ENCODE measurements at places on chromosomes 6 and 20.

- DNase-seq = no peak
These were observed 261.2 kb downstream of the HIVEP2 start for GRCh38 chr6:142683714-142684141.

DNA sequence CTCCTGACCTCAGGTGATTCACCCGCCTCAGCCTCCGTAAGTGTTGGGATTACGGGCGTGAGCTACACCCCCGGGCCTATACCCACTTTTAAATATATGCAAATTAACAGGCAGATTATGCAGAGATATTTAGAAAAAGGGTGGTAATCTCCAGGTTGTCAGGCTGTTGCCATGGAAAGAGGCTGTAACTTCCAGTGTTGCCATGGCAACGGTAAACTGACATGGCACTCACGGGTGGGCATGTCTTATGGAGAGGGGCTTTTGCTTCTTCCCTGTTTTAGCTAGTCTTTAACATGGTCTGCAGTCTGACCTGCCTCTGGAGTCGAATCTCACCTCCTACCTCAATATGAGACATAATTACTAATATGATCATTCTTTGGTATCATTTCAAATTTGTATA lies 44.9 kb downstream of the ZNF334 start:
- no peak for DNase-seq

DNA sequence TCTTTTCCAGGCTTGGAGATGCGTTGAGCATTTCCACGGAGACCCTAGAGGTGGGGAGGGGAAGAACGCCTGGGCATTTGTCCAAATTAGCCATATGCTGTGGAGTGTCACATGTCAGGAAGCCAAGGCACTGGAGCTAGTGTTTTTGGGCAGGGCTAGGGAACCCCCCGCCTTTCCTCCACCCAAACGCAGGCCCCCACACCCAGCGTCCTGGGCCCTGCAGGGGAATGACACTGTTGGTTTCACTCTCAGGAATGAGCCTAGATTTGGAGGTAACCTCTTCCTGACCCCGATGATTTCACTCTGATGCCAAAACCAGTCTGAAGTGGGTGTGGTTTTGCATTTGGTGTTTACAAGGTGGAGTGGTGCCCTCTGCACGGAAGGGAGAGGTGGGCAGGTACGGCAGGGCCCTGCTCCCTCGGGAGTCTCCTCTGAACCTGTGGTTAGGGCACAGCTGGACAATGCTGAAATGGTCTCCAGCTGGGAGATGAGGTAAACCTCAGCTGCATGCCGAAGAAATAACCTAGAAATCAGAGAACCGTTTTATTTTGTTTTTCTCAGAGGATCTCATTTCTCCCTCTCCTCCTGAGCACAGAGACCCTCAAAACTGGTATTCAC lies 29.5 kb downstream of the MTHFD1L start:
- no peak for DNase-seq

GRCh38 chr6:34526241-34526972 lies 29.7 kb downstream of the SPDEF start:
- DNase-seq = no peak

- no peak for DNase-seq
These were observed 12.4 kb upstream of the CCN6 start for GRCh38 chr6:112041535-112041934.

DNA sequence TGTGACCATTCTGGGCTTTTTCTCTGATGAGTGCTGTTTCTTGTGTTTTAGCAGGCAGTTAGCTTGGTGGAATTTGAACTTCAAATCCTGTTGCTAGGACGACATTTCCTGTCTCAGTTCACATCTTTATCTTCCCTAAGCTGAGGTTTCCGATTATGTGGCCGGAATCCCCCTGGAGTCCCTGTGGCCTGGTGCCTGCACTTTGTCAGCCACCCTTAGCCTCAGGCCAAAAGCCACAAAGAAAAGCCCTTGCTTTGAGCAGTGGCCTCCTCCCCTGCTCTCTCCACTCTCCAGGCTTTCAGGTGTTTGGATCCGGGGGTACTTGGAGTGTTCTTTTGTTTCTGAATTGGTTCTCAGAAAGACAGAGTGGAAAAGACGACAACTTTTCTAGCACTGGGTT lies 59.9 kb upstream of the PMEPA1 start:
- DNase-seq = no peak

GRCh38 chr6:42556462-42556861 lies 7.4 kb upstream of the UBR2 start:
- no peak for DNase-seq

GRCh38 chr20:40192081-40192480 lies 497.0 kb downstream of the MAFB start:
- no peak for DNase-seq

DNA sequence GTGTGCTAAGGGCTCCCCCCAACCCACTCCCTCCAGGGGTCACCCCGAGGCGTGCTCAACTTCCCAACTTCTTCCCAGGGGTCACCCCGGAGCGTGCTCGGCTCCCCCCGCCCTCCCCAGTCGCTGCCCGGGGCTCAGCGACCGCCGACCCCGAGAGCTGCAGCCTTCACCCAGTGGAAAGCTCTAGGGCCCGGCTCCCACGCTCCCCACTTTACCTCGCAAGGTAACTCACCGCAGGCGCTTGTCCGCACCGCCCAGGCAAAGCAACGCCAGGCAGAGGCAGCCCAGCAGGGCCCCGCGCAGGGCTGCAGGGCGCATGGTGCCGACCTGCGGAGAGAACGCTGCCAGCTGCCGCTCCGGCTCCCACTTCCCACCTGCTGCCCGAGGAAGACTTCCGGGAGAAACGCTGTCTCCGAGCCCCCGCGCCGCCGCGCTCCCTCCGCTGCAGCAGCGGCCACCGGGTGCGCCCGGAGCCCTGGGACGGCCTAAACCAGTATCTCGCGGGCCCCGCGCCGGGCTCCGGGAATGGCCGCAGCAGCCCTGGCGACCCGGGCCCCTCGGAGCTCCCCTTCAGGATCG lies 396 bp downstream of the RNASET2 start:
- DNase-seq = no peak

DNA sequence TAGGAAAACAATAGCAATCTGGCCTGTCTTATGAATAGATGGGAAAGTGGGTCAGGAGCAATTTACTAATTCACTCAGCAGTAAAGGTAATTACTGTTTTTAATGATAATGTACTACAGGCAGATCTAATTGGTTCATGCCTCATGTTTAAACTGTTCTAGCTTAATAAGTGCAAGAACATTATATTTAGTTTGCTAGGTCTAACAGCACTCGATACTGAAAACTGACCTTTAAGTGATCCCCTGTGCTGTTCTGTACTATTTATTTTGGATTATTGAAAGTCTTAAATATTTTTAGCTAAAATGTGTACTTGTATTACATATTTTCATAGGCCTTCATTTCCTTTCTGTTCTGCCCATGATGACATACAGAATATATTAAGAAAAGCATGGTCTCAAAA lies 998.0 kb upstream of the GJE1 start:
- no peak for DNase-seq

- no peak for DNase-seq
These were observed 32.5 kb downstream of the SYNDIG1 start for GRCh38 chr20:24501764-24502556.

- no peak for DNase-seq
These were observed 41.0 kb upstream of the GCNT2 start for GRCh38 chr6:10479939-10480700.

DNA sequence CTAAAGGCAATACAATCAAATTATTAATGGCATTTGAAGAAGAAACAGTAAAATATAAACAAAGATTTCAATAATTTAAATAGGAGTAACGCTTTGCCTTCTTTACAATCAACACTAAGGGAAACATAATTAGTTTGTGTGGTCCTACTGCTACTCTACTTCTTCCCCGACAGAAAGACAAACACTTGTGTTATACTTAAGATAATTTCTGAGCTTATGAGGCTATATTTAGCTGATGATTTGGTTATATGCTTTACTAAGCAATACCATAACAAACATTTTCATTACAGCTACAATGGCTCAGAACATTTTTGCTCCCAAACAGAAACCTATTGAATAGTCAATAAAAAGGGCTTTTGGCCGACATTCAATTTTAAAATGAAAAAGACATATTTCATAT lies 1217.2 kb upstream of the GJE1 start:
- no peak for DNase-seq

DNA sequence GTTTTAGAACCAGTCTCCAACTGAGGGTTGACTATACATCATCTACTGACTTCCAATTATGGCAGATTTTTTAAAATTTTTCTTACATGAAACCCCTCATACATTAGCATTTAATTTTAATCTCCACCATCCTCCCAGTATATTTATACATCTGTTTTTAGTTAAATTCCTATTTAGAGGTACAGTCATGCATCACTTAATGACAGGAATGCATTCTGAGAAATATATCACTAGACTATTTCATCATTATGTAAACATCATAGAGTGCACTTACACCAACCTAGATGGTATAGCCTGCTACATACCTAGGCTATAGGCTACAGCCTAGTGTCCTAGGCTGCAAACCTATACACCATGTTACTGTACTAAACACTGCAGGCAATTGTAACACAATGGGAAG lies 316.7 kb upstream of the MARCKS start:
- DNase-seq = no peak

- DNase-seq = no peak
These were observed 38.6 kb downstream of the LMBRD1 start for GRCh38 chr6:69758214-69758613.

- no peak for DNase-seq
These were observed 67.8 kb upstream of the NAA20 start for GRCh38 chr20:19949195-19949867.

DNA sequence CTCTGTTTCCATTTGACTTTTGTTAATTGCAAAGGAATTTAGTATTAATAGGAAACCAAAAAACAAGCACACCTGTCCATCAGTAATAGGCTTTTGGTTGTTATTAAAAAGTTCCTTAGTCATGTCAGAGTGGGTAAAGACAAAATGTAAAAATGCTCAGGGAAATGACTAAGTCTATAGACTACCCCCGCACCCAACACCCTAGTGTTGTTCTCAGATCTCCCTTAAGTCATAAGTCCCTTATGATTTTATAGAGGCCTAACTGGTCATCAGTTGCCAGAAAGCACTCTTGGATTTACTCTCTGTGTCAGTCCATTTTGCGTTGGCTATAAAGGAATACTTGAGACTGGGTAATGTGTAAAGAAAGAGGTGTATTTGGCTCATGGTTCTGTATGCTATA lies 52.8 kb downstream of the MAP3K4 start:
- no peak for DNase-seq

GRCh38 chr20:41011551-41012067 lies 17.0 kb upstream of the TOP1 start:
- peak; percentile 46 for DNase-seq

- DNase-seq = no peak
These were observed 3.9 kb upstream of the EDEM2 start for GRCh38 chr20:35150846-35151579.

DNA sequence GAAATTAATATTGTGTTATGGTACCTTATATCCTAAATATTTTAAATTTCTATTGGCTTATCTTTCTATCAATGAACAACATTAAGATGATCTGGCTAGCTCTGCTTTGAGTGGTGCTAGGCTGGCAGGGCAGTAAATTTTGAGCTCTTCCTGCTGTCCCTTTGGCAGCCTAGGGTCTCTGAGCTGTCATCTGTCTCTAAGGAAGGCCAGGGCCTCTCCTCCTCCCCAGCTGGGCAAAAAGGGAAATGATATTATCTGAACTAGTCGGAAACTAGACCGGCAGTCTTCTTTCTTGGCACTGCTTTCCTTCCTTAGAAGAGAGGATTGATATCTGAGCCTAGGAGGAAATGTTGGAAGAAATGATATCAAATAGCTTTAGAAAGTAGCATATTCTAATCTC lies 176.7 kb upstream of the BTBD3 start:
- no peak for DNase-seq

- DNase-seq = no peak
These were observed 45.2 kb downstream of the ANKEF1 start for GRCh38 chr20:10079964-10080363.

DNA sequence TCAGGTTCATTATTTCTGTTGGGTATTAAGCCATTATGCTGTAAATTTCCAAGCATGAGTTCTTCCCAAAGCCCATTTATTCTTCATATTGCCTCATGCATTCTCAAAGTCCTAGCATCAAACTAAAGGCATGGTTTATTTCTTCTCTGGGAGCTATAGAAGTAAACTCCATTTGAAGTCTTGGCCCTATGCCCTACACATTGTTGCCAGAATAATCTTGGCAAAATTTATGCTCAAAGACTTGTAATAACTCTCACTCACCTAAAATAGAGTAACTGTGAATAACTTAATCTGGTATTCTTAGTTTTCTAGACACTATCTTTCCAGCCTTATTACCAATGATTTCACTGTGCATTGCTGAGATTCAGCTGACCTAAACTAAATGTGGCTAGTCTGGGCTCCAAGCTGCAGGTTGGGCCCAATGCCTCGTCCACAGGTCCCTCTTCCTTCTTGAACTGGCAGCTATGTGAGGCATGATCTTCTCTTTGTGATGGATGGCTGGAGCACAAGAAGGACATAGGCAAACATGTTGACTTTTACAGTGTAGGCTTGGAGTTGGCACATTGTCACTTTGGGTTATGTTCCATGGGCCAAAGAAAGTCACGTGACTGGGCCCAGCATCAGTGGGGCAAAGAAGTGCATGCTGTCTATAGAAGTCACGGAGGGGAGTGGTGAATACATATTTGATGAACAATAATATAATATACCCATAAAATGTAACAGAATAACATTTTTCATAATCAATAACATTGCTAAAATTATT lies 39.1 kb upstream of the ANKEF1 start:
- no peak for DNase-seq

DNA sequence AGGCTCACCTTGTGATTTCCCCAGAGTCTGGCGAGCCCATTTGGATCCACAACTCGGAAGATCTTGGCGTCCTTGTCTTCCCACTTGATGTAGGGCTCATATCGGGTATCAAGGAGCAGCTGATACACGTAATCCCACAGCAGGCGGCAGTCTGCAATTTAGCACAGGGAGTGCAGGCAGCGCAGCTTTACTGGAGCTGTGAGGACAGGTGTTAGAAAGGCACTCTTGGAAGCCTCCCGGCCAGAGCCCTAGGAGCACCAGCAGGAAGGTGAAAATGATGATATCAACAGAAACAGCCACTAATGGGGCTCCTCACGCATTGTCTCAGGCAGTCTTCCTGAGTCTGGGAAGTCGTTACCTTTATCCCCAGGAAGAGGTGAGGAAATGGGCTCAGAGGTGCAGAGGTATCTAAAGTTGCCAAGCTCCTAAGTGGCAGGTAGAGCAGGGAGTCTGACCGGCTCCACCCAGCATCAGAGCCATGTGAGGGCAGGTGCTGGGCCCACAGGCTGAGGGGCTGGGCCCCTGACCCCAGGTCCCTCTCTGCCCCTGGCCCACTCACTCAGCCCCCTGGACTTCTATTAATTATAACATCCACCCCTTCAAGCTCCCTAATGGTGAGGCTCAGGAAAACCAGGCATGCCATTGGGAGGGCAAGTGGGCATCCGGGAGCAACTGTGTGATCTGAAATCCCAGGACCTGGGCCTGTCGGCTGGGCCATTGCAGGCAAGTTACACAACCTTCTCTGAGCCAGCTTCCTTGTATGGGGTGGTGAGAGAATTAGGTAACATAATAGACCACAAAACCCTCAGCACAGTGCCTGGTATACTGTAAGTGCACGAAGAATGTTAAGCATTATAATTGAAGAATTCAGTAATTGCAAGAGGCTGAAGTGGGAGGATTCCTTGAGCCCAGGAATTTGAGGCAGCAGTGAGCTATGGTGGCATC lies 18.3 kb downstream of the ETV7 start:
- DNase-seq = peak; percentile 86

- no peak for DNase-seq
These were observed 590.7 kb downstream of the EYS start for GRCh38 chr6:65116326-65116725.

Data from SIG-M5 (cell line).